Right renal pelvis (tissue), 4 donors: ENCODE measurements at places on chromosomes 6 and 20.

GRCh38 chr6:55980627-55981211 is 105.3 kb upstream of the BMP5 start:
- DNase-seq: peak; percentile 36

DNA sequence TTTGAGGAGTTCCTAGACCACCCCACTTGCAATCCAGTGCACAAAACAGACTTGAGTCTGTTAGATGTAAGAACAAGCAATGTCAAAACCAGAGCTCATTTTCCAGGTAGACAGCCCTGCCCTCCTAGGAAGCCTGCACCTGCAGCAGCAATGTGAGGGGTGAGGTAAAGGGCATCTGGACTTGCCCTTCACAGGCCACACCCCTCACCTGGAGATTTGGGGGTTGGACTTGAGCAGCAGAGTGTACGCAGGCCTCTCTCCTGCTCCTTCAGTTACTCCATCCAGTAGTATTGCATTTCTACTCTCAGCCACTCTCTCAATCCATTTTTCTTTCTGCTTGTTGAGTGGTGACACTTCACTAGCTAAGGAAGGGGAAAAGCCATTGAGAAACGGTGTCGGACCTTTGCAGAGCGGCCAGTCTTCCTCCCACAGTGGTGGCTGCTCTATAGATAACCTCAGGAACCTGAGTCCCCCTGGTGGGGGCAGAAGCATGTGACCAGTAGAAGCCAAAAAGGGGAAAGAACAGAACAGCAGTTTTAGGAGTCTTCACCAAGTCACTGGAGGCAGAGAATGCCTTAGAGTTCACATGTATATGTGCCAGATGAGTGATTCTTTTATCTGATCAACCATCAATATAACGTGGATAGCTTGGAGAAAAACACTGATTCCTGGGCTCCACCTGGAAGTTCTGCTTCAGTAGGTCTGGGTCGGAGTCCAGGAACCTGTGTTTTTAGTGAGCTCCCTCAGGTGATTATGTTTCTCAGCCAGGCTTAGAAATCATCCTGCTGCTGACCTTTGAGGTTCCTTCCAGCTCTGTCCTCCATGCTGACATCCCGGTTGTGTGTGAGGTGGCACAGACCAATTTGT is 28.0 kb downstream of the ARFGEF2 start:
- DNase-seq: no peak

- DNase-seq: no peak
Measured at GRCh38 chr6:101126501-101126900, 245.4 kb upstream of the ASCC3 start.

DNA sequence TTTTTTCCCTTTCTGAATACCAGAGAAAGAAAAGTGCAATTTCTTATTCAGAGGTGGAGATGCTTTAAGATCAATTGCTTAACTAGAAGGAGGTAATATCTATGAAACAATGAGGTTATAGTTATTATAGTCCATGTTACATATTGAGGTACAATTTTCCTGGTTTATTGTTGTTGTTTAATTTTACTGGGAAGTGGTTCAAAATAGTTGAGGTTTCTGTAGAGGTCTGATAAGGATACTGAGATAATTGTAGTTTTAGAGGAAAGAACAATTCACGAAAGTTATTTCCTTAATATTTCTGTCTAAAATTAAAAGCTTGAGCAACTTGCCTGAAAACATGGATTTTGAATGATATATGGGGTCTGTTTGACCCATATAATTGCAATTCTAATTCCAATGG is 51.4 kb downstream of the DOK5 start:
- DNase-seq: no peak

- DNase-seq: peak; percentile 9
Measured at GRCh38 chr6:118551063-118552053, 3.3 kb downstream of the PLN start.

GRCh38 chr6:2109796-2110195 is 135.6 kb downstream of the GMDS start:
- no peak for DNase-seq

- DNase-seq: no peak
Measured at GRCh38 chr6:163165155-163165910, 249.2 kb upstream of the QKI start.

- DNase-seq: no peak
Measured at GRCh38 chr6:139343052-139343750, 31.2 kb downstream of the CITED2 start.

GRCh38 chr6:101422811-101423210 is 29.3 kb downstream of the GRIK2 start:
- DNase-seq: no peak

- no peak for DNase-seq
Measured at GRCh38 chr20:37042986-37043972, 52.5 kb downstream of the RBL1 start.
